ENCODE measurements at places on chromosomes 16 and 17. TPM values are rescaled to one million over a fixed set of nuclear protein-coding genes. Genes with fewer than 3 reads are reported as not detected.

DNA sequence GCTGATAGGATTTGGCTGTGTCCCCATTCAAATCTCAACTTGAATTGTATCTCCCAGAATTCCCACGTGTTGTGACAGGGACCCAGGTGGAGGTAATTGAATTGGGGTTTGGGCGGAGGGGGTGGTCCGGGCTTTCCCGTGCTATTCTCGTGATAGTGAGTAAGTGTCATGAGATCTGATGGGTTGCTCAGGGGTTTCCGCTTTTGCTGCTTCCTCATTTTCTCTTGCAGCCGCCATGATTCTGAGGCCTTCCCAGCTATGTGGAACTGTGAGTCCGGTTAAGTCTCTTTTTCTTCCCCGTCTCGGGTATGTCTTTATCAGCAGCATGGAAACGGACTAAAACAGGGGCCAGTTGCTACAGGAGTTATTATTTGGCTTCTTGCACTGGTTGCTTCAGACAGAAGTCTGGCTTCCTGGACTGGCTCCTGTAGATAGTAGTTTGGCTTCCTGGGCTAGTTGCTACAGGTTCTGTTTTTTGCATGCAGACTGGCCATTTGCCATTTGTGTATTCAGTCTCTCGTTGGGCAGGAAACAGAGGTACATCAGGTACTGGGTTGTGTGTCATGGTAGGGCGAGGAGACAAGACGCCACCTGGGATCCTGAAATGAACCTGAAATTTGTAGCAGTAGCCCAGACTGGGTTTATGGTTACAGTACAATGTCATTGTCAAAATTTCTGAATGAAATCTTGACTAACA, 32.6 kb downstream of the CNTNAP4 start:
- DNase-seq = no peak

DNA sequence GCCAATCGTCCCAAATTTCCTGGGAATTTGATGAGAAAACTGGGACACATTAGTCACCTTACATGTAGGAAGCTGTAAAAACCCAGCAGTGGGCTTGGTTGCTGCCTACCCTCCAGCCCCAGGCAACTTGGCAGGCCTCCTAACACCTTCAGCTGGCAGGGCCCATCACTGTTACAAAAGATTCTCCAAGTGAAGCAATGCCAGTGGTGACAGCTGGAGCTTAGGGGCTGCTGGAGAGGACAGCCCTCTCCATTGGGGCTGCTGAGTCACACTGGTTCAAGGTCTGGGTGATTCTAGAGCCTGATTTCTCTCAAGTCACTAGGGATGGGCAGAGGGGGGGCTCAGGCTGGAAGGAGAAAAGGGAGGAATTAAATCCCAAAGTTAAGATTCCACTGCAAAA, 180.6 kb downstream of the COPRS start:
- DNase-seq = peak; percentile 62

DNA sequence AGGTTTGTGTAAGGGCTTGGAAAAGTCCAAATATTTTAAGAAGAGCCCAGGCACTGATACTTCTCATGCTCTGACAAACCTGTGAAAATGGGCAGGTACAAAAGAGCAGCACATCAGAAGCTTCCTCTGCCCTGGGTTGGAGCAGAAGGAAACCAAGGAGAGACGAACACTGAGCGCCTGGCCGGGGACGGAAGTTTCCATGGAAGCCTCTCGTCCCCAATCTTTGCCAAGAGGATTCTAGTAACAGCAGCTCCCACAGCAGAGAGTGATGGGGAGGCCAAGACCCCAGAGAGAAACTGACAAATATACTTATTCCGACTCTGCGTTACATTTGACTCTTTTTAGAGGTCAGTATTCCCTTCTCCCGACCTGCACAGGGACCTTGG, 268.5 kb downstream of the C16orf95 start:
- DNase-seq = no peak

- DNase-seq = peak; percentile 67
These were observed 44.9 kb upstream of the RBFOX3 start for GRCh38 chr17:79655672-79656290.

DNA sequence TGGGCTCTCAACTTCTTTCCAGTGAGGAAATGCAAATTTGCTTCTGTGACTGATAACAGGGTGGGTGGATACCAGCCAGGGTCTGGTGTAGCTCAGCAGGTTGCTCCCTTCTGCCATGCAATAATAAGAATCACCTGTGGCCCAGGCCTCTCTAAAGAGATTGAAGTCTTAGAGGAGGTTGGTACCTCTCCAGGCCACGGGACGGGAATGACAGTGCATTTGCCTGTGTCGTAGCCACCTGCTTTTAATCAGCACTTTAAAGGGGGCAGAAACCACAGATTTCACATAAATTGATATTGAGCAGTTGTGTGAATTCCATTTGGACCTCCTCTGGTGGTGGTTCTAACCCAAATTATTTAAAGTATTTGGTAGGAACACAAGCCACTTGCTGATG, 246.9 kb downstream of the PRKCA start:
- DNase-seq = no peak

GRCh38 chr16:1428511-1428910, 2.4 kb upstream of the PERCC1 start:
- DNase-seq = no peak

DNA sequence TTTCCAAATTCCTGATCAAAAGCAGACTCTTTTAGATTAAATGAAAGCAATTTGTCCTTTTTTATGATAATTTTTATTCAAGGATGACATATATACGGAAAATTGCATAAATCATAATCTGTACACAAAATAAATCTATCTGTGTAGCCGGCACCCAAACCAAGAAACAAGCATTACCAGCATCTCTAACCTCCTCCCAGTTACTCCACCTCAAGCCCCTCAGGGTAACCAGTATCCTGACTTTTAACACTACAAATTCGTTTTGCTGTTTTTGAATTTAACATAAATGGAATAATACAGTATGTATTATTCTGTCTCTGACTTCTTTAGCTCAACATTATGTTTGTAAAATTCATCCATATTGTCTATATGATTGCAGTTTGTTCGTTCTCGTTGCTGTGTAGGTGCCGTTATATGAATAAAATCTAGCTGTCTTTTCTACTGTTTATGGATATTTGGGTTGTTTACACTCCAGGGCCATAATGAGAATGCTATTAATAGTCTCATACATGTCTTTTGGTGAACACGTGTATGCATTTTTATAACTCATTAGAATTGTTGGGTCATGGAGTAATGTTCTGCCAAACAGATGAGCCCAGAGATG, 1.0 kb downstream of the TEKT1 start:
- DNase-seq = no peak

- DNase-seq = no peak
These were observed 36.3 kb upstream of the CCL2 start for GRCh38 chr17:34218748-34219147.

- no peak for DNase-seq
These were observed 182.7 kb downstream of the PRKCB start for GRCh38 chr16:24018485-24018884.

DNA sequence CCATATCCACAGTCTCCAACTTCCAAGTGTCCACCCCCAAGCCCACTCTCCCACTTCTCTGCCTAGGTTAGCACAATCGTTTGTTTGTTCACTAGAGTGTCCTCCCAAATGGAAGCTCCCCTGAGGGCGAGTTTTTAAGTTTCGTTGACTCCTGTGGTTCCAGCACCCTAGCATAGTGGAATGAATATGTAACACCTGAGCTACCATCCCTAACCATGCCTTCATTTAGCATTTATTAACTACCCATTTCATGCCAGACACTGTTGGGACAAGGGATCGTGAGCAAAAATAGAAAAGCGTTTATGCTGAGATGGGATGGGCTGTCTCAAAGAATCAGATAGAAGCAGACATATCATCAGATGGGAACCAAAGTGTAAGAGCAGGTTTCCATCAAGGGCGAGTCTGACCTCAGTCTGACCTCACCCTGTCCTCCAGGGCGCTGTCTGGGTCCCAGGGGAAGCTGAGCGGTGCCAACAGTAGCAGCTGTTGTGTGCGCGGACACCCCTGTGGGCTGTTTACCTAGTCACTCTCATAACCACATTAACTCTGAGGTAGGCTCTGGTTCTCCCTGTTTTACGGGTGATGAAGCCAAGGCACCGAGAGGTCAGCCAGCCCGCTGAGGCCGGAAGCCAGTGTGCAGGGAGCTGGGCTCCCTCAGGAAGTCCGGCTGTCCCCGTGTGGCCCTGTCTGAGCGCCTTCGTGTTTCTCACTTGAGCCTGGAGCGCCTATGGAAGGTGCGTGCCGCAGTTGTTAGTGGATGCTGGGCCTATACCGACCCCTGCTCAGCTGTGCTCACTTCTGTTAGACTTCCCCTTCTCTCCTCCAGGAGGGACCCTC, 6.2 kb downstream of the CNP start:
- DNase-seq = no peak

- DNase-seq = no peak
These were observed 295.3 kb downstream of the SOX9 start for GRCh38 chr17:72416054-72416675.

DNA sequence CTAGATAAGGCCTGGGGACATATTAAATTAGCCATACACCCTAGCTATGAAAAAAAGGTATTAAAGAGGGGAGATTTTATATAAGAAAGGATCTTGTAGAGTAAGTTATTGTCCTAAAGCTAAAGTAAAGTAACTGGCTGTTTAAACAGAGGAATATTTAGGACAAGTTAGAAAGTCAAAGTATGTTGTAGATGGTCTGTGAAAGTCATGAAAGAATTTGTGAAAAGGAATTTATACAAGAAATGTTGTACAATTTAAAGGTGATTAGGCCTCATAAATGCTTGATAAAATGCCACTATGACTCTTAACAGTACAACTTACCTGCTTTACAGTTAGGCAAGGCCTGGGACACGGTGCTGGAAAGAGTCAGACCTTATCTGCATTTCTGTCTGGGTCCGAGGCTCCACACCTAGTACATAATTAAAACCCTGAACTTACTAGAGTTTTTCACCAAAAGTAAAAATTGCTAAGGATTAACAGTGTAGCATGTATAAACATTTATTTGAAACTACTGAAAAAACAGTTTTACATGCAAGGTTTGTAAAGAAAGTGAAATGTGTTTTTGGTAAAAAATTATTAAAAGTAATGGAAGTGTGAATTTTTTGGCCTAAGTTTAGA, 445.3 kb upstream of the TOM1L1 start:
- DNase-seq = no peak

GRCh38 chr16:1674751-1675664, 3.1 kb upstream of the JPT2 start:
- DNase-seq = no peak

DNA sequence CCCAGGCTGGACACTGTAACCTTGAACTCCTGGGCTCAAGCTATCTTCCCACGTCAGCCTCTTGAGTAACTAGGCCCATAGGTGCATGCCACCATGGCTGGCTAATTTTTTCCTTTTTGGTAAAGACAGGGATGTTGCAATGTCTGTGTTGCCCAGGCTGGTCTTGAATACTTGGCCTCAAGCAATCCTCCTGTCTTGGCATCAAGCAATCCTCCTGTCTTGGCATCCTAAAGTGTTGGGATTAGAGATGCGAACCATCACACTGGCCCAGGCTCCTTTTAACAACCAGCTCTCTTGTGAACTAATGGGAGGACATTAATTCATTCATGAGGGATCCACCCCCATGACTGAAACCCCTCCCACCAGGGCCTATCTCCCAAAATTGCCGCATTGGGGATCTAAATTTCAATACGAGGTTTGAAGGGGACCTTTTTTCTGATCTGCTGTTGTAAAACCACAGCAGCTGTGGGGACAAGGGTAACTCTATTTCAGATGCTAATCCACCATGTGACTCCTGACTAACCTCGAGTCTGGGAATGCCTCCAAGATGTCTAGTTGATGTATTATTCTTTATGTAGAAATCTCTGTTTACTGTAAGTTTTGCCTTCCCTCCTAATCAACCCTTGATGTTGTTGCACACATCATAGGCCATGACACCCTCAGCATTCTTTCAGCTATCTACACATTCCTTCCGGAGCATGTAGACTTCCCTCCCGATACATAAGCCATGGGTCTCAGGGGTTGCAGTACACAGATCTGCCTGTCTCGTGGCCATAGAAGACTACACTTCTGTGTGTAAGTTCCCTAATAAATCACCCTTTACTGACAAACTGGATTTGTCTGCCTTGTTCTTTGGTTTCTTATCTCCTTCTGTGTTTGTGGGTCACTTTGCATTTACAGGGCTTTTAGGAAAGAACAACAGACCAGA, 37.6 kb downstream of the RNF112 start:
- DNase-seq = no peak

DNA sequence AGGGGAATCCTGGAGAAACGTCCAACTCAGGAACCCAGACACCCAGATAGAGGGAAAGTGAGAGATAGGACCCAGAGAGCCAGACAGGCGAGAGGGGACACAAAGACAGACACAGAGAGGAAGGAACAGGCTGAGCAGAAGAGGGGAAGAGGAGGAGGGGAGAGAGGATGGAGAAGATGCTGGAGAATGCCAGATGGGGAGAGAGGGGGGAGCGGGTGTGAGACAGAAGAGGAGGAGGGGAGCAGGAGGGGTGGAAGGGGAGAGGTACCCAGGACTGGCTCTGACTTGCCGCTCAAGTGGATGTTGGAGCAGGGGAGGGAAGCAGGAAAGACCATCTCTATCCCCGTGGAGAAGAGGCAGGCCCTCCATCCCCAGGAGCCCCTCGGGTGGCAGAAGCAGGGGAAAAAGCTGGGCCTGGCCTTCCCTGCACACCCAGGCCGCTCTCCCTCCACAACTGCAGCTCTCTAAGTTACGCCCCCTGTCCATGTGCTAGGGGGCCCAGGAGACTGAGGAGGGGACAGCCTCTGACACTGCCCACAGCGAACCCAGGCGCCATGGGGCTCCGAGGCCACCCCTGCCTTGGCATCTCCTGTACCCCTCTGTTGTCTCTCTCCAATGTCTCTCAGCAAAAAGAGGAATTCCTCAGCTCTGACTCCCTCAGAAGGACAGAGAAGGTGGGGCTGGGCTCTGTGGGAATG, 4.8 kb downstream of the PPP1R9B start:
- no peak for DNase-seq

- no peak for DNase-seq
These were observed 35.6 kb downstream of the YPEL2 start for GRCh38 chr17:59366773-59367656.

GRCh38 chr16:4338125-4338582, 13.0 kb downstream of the PAM16 start:
- no peak for DNase-seq

- no peak for DNase-seq
These were observed 9.0 kb downstream of the STAT5B start for GRCh38 chr17:42266918-42267766.

Gene MYH2
- not detected for total RNA-seq

Gene COPZ2
- total RNA-seq = 49.4 TPM
